ENCODE measurements at places on chromosomes 16 and 17.

DNA sequence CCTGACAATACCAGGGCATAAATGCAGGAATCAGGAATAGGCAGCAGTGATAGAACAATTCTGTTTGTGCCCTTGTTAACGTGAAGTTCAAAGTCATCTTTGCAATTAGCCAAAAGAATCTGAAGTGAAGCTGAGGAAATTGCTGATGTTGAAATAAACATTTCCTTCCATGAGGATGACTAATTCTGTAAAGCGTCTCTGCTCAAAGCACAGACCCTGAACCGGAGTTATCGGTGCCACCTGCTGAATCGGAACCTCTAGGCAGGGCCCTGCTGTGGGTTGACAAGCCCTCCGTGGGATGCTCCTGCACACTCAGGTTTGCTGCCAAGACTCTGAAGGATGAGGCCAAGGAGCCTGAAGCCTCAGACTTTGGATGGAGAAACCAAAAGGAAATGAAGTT, 37.0 kb upstream of the CDH1 start:
- DNase-seq: no peak

DNA sequence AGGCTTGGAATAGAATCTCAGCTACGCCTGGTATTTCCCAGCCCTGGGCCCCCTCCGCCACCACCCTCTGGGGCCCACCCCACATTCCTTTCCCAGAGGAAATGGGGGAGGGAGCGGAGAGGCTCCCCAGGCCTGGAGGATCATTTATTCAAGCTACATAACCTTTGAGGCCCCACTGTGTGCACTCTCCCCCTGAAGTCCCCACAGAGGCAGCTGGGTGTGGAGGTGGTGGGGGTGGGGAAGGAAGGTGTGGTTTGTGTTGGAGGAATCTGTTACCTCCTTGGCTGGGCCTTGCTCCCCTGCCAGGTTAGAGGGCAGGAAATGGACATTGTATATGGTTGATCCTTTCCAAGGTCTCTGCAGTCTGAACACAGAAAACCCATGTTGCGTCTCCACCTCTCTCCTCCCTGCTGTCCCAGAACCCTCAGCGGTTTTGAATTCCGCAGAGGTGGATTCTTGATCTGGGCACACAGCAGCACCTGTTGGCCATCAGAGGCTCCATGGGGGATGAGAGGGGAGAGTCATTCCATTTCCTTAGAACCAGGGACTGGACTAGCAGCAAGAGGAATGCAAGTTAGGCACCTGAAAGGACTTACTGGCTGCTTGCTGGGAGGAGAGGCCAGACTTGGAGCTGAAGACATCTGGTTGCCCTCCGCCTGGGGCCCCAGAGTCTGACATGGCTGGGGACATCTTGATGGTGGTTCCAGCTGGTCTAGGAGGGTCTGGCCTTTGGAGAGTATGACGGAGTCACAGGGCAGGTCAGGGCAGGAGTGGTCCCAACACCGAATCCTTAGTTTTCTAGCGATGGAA, 23.0 kb downstream of the ARHGAP23 start:
- no peak for DNase-seq

- DNase-seq: no peak
Measured at GRCh38 chr17:17424552-17424951, 52.2 kb upstream of the MED9 start.

DNA sequence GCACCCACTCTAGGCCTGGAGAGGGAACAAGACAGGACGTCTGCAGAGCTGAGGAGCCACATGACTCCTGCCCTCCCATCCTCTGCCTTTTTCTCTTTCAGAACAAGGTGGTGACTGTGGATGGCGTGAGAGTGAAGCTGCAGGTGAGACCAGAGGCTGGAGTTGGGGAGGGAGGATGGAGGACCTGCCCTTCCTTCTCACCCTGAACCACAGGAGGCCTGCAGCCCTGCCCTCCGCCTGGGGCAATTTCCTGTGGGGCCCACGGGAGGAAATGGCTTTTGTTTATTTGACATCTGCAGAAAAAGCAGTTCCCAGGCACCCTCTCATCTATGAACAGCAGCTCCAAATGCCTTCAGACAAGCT, 5.1 kb downstream of the RAB37 start:
- DNase-seq: peak; percentile 91

DNA sequence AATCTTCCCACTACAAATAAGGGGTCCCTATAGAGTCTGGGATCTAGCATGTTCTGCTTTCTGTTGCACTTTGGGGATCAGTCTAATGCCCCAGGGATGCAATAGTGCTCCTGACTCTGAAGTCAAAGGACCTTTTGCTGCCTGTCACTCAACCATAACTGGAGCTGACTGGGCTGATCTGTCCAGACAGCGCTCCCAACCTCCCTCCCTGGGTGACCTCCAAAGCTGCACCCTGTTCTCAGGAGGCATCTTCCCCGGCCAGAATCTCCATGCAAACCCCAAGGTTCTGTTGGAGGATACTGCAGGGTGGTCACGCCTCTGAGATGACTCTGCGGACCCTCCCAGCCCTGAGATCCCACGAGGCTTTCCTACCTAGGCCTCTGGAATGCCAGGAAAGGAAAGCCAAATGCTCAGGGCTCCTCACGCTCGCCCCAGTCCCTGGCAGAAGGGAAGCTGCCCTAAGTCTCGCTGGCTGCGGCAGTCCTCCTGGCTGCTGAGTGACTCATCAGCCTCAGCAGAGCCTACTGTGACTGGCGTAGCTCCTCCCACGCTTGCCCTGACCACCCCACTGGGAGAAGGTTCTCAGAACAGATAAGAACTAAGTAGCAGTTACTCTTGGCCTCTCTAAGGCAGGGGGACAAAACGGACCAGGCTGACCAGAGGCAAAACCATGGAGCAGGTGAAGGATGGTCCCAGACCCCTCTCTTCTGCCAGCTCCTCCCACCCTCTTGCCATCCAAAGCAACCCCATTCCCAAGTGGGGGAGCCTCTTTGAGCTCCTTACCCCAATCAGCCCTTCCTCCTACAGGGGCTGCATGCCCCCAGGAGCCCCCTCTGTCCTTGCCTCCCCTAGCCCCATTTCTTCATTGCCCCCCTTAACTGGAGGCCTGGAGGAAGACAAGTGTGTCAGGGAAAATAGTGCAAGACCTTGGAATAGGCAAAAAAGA, 124.1 kb upstream of the TNRC6C start:
- DNase-seq: peak; percentile 56

DNA sequence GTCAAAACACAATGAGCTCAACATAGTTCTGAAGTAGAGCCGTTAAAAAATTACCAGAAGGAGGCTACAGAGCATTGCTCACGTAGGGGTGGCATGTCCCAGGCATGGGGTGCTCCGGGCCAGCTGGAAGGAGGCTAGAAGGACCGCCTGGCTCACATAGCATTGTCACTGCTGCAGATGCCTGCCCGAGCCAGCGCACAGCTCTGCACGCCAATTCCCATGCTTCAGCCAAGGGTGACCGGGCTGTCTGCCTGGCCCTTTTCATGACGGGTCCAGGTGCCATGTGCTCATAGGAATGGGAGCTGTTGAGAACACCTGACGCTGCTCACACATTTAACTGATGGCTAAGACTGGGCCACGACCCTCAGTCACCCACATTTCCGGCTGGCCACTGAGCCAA, 228.9 kb upstream of the FOXF1 start:
- DNase-seq: no peak

GRCh38 chr16:12340151-12340733, 363.7 kb downstream of the SNX29 start:
- DNase-seq: no peak

GRCh38 chr16:4646773-4647643, 22.4 kb downstream of the MGRN1 start:
- no peak for DNase-seq

DNA sequence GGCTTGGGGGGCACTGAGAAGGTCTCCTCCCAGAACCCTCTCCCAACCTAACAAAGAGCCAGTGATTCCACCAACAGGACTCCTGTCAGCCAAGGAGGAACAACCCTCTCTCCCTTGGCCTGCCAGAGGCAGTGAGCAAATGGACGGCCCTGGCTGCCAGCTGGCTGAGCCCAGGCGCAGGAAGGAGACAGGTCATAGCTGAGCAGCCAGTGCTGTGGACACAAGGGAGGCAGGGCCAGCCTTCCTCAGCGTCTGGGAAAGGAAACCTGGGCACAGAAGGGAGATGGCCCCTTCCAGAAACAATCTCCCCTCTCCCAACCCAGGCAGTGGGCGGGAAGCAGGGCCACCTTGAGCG, 2.1 kb downstream of the MPO start:
- DNase-seq: no peak

DNA sequence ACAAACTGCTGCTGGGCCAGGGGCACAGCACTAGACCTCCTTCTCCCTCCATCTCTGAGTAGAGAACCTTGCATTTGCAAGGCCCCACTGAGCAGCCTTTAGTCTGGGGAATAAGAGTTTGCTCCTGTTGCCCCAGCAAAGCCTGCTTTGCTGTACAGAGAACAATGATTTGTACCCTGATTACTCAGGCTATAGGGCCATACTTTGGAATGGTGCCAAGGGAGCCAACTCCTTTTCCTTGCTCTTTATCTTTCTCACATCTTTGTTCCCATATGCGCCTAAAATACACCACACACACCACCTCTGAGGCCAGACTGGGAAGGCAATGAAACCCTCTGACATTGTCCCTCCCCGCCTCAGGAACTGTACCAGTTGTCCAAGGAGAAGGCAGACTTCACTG, 21.2 kb downstream of the LIG3 start:
- no peak for DNase-seq

Data from KBM-7 (cell line).